Stimulated activated CD8-positive, alpha-beta memory T cell treated with anti-CD3 and anti-CD28 coated beads, Interleukin-7, amount 100 ng/mL, for 1 hour (primary cell): ENCODE measurements at places on chromosomes 2 and 18.

DNA sequence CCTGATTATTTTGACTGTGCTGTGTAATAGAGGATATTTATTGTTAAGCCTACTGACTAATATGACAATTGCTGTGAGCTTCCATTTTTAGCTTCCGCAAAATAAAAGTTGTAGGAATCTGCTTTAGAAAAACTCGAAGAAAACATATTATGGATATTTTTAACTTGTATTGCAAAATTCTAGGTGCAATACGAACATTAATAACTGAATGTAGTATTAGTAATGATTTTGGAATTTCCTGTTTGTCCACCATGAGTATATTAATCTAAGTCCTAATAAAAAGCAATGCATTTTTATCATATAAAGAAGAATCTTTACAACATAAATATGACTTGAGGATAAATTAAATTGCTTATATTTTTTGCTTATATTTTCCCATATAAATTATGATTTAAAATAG is 2.4 kb upstream of the DSC3 start:
- DNase-seq = no peak

DNA sequence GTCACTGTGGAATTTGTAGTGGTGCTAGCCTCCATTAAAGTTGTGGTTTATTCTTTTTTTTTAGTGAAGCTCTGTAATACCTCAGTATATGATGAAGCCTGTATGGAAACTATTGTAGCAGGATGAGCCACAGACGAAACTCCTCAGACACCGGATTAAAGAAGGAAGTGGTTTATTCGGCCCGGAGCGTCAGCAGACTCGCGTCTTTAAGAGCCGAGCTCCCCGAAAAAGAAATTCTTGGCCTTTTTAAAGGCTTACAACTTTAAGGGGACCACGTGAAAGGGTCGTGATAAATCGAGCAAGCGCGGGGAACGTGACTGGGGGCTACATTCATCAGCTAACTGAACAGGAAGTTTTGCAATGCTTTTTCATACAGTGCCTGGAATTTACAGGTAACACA is 8.1 kb upstream of the CCL20 start:
- no peak for DNase-seq

DNA sequence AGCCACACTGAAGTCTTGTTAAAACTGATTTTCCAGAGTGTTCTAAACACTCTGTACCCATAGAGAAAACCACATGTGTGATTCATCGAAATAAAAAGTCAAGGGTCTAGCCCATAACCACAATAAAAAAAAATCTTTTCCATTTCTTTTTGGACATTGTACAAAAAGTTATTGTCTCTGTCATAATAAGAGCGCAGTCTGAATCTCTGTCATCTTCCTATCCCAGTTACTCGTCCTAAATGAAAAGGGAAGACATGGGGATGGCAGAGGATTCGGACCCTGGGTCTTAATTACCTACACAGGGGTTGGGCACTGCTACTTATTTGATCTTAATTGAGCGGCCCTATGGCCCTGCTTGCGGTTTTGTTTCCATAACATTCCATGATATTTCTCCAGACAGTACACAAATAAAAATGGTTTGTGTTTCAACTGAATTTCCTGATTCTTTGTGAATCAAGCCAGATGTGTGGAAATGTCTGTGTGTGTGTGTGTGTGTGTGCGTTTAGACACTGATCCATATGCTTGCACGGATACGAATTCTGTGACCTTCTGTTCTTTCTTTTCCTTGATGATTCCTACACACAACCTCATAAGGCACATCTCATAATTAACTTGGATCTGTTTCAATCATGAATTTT is 133.4 kb upstream of the SPATS2L start:
- DNase-seq = no peak

- DNase-seq = no peak
Measured at GRCh38 chr18:52339891-52340371, at the start of gene DCC. Gene DCC (plus strand): TSS chr18:52340197. CDS start chr18:52340788, 591 bp downstream.

DNA sequence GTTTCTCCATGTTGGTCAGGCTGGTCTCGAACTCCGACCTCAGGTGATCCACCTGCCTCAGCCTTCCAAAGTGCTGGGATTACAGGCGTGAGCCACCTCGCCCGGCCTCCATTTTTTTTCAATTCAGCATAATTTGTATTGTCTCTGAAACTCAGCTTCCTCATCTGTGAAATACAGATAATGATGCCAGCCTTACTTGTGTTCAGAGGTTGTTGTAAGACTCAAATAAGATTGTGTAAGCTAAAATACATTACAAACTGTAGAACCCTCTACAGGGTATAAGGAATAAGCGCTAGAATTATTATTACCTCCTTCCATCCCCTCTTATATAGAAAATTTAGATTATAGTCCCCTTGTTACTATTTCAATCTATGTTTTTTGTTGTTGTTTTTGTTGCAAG is 24.8 kb upstream of the STARD7 start:
- DNase-seq = no peak
